Temporal lobe (tissue), 4 donors: ENCODE measurements at places on chromosomes 1 and 21. TPM values are rescaled to one million over a fixed set of nuclear protein-coding genes. Genes with fewer than 3 reads are reported as not detected.

Gene ITLN2
- total RNA-seq = not detected

Gene AADACL4
- total RNA-seq = not detected

Gene OR14K1
- total RNA-seq = not detected

Gene FMOD
- 2.2 TPM for total RNA-seq

Gene AUNIP
- total RNA-seq = 0.98 TPM

Gene GPR52
- total RNA-seq = 1.7 TPM

Gene SETD4
- total RNA-seq = 26.3 TPM

Gene LPAR3
- total RNA-seq = 0.74 TPM
